T-helper 1 cell (primary cell): ENCODE measurements at places on chromosomes 6 and 20.
A peak's percentile ranks its signal among the peaks of the same experiment; 100 is the strongest.

GRCh38 chr6:111606620-111607115 is 990 bp upstream of the TRAF3IP2 start:
- DNase-seq = no peak

DNA sequence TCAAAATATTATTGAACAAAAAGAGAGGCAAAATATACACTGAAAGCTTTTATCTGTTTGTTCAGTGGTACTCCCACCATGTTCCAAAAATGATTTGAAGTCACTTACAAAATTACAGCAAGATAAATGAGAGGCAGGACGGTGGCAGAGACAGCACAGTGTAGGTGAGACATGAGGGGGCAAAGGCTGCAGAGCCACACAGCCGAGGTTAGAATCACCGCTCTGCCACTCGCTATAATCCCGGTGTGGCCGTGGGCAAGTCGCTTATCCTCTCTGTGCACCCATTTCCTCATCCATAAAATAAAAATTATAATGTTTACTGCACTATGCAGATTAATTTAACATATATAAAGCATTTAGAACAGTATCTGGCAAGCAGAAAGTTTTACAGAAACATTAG is 140.1 kb upstream of the BEND6 start:
- DNase-seq = no peak

- no peak for DNase-seq
Measured at GRCh38 chr6:7180751-7181150, 73.0 kb downstream of the RREB1 start.

DNA sequence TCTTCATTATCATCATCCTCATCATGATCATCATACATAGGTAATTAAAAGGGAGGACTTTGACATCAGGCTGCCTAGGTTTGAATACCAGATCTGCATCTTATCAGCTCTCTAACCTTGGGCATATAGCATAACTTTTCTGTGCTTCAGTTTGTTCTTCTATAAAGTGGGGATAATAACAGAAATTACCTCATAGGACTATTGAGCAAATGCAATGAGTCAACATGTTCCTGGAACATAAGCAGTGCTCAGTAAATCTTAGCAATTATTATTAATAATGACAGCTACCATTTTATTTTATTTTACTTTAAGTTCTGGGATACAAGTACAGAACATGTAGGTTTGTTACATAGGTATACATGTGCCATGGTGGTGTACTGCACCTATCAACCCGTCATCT is 7.2 kb downstream of the C20orf202 start:
- DNase-seq = no peak

DNA sequence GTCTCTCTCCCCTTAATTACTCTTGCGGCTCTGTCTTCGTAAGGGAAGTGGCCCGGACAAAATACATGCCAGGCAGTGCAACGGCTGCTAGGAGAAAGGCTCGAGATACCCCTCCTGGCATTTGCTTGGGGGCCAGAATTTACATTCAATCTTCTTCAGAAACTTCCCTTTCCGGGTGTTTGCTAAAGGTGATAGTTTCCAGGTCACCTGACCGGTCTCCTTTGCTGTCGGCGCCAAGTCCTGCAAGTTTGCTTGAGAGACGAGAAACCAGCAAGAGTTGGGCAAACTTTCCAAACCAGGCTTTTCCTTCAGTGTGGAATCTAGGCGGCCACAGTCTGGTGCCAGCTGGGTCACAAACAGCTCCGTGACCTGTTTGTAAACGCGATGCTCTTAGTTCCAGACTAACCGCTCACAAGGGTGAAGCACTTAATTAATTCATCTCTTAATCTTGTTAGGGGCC is 563 bp upstream of the SRSF3 start:
- peak; percentile 49 for DNase-seq

DNA sequence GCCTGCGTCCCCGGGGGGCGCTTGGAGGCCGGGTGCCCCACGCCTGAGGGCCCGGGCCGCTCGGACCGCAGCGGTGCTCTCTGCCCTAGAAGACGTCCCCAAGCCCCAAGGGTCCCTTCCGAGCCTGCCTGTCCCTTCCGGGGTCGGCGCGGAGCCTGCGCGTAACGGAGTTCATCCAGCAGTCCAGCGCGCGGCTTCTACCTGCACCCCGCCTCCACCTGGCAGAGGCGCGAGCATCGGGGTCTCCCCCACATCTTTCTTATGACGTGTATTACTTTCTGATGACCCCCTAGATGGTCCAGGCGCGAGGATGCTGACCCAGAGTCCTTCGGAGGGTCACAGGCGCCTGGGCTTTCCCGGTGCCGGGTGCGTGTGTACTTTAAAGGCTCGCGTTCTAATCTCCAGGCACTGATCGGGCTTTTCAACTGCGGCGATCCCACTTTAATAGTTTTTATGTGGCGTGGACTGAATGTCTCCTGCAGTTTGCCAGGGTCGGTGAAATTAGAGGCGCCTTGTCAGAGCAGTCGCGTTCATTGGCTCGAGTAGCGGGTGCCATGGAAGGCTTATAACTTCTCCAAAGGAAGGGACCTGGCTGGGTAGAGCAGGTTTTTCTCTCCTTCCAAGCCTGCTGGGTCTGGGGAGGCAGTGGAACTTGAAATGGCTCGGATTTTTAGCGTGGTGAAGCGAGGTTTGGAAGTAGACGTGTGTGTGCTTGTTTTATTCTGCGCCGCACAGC is 912 bp downstream of the EYA4 start:
- no peak for DNase-seq

DNA sequence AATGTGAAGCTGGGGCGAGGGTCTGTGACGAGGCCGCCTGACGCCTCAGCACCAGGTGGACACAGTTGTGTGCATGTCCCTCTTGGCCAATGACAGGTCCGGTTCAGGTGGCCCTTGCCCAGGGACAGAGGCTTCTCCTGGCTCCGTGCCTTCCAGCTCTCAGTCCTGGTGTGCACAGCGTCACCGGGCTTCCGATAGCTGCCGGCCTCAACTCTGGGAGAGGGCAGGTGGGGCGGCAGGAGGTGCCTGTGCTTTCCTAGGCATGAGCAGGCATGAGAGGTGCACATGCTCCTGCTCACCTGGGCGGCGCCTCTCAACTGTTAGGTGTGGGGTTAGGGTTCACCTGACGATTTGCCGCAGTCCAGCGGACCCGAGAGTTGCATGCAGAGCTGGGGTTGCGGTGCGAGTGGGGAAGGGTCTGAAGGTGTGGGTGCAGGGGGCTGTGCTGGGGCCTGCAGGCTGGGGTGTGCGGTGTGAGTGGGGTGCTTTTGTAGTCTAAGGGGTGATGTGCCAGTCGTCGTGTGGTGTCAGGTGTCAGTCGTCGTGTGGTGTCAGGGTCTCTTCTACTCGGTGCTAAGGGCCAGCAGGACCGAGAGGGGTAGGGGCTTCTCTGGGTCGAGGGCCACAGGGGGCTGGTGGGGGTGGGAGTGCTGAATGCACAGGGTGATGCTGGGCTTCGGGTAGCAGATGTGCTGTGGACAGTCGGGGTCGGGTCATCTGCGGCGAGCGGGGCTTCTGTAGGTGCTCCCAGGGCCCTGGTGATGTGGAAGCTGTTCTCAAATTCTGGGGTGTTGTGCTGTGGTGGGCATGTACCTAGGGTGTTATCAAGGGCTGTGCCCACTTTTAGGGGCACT is 3.8 kb upstream of the SOX18 start:
- no peak for DNase-seq

GRCh38 chr20:59176812-59177211 is 13.2 kb downstream of the ZNF831 start:
- no peak for DNase-seq

DNA sequence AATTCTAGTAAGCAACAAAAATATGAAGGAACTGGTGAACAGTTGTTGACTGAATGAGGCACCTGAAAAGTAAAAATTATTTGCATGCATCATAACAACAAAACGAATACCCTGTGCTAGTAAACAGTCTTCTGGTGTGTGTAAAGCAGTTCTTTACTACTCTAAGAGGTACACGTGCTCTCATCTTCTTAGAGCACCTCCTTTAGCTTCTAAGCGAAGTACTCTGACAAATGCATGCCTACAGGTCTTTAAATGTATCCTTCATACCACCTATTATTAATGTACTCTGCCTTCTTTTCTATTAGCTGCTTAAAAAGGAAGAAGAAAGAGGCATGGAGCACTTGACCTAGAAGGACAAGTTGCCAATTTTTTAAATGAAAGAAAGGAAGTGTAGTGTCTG is 32.2 kb upstream of the MYB start:
- DNase-seq = no peak

- DNase-seq = no peak
Measured at GRCh38 chr6:37550191-37550831, 50.6 kb upstream of the CCDC167 start.

DNA sequence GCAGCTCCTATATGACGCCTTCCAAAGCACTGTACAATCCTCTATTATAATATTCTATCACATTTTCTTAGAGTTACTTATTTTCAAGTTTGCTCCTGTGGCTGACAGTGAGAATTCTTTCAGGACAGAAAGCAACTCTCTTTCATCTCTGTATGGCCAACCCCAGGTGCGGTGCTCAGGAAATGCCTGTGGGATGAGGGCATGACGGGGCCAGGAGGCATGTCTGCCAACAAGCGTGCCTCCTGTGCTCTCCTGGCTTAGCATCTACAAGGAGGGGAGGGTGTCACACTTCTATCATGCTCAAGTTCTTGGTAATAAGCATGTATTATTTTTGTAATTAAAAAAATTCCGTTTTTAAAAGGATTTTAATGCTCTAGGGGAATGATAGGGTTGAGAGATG is 11.4 kb downstream of the MRPL14 start:
- no peak for DNase-seq

DNA sequence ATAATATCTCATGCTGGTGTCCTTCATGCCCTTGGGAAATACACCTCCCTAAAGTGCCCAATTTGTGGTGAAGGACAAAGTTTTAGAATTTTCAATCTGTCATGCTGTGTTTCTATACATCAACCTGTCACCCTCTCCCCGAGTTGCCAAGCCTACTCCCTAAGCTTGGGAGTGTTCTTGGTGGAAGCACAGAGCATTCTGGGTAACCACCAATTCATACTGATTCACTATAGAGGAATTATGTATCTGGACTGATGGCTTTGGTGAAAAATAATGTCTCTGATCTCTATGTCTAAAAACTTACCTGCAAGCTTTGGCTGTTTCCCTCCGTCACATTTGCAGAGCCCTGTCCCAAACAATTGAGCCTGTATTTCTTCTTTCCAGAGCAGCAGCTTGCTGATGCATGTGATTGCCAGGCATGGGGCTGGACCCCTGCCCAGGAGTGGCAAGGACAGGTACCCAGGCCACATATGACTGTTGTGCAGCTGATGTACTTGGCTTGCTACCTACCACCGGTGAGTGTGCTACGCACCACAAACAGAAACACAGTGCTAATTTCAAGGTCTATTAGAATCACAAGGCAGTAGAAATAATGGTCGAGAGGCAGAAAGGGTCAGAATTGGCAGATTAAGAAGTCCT is 202.8 kb upstream of the CITED2 start:
- no peak for DNase-seq

DNA sequence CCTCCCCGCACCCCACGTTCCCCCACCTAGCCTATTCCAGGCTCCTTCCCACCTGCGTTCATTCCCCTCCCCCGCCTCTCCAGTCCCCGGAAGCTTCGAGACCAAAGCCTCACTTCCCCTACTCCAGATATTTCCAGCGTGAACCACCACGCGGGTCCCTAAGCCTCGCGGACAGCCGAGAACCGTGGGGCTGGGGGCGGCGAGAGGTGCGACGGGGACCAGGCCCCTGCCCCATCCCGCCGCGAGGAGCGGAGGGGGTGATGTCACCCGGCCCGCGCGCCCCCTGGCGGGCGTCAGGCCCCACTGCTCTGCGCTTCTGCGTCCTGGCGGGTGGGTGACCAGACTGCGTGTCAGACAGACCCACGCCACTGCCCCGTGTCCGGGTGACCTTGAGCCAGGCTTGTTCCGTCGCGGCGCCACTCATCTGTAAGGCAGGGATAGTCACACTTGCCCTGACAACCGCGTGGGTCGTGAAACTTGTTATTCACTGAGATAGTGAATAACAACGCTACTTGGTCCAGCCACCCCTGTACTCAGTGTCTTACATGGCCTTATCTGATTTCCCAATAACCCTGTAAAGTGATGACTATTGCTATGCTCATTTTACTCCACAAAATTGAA is 9.0 kb upstream of the HSP90AB1 start:
- DNase-seq = peak; percentile 65

GRCh38 chr6:33312361-33313104 is 1.3 kb downstream of the TAPBP start:
- peak; percentile 82 for DNase-seq

- DNase-seq = no peak
Measured at GRCh38 chr6:128347123-128347522, 173.3 kb downstream of the PTPRK start.

GRCh38 chr6:69624944-69625343 is 171.9 kb downstream of the LMBRD1 start:
- DNase-seq = no peak

DNA sequence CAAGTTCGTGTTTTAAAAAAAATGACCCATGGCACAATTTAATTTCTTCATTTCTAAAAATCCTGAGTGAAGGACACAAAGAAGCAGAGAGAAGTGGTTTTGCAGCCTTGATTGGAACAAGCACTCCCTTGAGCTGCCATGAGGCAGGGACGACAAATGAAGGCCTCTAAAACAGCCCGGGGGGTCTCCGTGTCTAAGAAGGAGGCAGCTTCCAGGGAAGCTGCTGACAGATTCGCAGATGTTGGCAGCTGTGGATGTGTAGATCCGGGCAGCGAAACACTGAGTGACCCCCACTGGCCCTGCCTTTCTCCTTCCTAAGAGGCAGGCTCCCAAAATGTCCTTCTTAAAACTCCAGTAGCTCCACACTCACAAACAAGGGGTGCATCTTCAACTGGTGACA is 9.6 kb upstream of the LBP start:
- no peak for DNase-seq

DNA sequence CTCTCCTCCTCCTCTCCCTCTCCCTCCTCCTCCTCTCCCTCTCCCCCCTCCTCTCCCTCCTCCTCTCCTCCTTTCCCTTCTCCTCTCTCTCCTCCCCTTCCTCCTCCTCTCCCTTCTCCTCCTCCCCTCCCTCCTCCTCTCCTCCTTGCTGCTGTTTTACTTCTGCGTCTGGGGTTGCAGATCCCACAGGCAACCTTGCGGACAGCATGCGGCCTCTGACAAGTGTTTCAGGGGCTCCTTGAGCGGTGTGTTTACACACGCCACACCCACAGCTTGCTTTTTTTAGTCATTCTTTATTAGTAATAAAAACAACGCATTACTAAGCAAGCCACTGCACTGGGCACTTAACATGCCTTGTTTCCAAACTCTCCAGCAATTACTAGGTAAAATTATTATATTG is 81.9 kb downstream of the TFAP2C start:
- DNase-seq = no peak

GRCh38 chr6:164660781-164661180 is 648.6 kb downstream of the C6orf118 start:
- DNase-seq = no peak

GRCh38 chr6:72955666-72956065 is 269.6 kb downstream of the KHDC1L start:
- no peak for DNase-seq

DNA sequence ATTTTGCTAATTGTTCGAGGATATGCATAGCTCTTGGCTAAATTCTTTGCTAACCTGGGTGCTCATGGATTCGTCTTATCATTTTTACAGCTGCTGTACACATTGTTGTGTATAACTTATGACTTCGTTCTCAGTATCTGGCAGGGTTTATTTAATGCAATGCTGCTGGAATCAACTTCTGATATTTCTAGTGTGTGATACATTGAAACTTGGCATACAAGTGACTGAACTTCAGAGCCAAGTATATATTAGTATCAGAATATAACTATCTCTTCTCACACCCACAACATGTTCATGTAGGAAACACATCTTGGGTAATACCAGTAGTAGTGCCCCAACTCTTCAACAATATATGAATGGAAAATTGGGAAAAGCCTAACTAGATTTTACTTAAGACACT is 764.2 kb downstream of the TENT5A start:
- no peak for DNase-seq

- DNase-seq = no peak
Measured at GRCh38 chr6:142218446-142218845, 71.4 kb downstream of the VTA1 start.
